ENCODE measurements at places on chromosomes 7 and 10. TPM values are rescaled to one million over a fixed set of nuclear protein-coding genes. Genes with fewer than 3 reads are reported as not detected.

CXCL12 gene
- polyA plus RNA-seq, result 15.4 TPM

STEAP1B gene
- 0.13 TPM for polyA plus RNA-seq

ESYT2 gene
- polyA plus RNA-seq, result 7.6 TPM

ZNF273 gene
- polyA plus RNA-seq, result 2.9 TPM

EBF3 gene
- 0.31 TPM for polyA plus RNA-seq

ARMC3 gene
- polyA plus RNA-seq, result not detected

CCDC7 gene
- polyA plus RNA-seq, result 1.0 TPM

KCNIP2 gene
- 1.3 TPM for polyA plus RNA-seq

TAS2R5 gene
- polyA plus RNA-seq, result 0.92 TPM

Measured in stomach (tissue), 19 donors.